ENCODE measurements at places on chromosomes 4 and X.

- DNase-seq, result no peak
Observed at GRCh38 chr4:126778348-126778747, 854.4 kb upstream of the INTU start.

- no peak for DNase-seq
Observed at GRCh38 chr4:183011213-183011907, 87.7 kb upstream of the WWC2 start.

DNA sequence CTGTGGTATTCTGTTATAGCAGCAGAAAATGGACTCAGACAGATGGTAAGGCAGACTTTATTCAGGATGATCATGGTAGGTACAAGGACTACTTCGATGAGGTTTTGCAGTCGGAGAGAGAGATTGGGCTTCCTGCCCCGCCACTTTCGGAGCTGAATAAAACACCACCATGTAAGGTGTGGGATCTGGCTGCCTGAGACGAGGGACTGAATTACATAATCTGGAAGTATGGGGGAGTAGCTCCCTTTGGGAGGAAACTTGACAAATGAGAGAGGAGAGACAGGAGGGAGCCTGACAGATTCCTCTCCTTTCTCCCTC, 255.5 kb upstream of the GATB start:
- DNase-seq, result no peak

- no peak for DNase-seq
Observed at GRCh38 chr4:189032606-189033338, 893.5 kb downstream of the TRIML1 start.

DNA sequence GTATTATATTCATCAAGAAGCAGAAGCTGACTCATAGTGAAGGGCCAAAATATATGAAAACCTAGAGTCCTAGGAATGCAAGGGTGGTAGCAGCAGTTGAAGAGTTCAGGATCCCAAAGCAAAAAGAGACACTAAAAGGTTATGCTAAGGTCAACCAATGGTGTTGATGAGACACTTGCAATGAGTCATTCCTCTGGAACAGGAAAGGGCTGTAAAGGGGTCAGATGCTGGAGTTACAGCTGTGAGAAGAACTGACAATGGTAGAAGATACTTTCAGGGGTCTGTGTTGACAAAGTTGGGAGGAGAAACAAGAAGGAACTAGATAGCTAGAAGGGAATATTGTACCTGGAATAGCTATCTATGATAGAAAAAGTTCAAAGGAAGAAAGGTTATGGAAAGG, 47.5 kb downstream of the ZGRF1 start:
- no peak for DNase-seq

- DNase-seq, result no peak
Observed at GRCh38 chr4:52611030-52611555, 48.0 kb downstream of the USP46 start.

GRCh38 chrX:44330227-44330626, 13.2 kb downstream of the EFHC2 start:
- DNase-seq, result no peak

DNA sequence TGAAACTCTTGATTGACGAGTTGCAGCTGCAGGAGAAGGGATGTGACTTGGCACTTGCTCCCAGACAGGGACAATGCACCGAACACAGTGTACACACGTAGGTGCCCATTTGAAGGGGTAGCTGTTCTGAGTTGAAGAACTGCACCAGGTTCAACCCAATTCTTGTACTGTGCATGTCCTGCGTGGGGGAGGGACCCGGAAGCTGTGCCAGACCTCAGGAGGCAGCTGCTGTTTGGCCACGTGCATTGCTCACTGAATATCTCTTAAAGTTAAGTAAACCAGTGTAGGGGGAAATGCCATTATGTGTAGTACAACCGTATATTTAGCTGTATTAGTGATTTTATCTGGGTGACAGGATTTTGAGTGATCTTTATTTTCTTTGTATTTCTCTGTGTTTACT, 12.0 kb upstream of the RBBP7 start:
- DNase-seq, result no peak

DNA sequence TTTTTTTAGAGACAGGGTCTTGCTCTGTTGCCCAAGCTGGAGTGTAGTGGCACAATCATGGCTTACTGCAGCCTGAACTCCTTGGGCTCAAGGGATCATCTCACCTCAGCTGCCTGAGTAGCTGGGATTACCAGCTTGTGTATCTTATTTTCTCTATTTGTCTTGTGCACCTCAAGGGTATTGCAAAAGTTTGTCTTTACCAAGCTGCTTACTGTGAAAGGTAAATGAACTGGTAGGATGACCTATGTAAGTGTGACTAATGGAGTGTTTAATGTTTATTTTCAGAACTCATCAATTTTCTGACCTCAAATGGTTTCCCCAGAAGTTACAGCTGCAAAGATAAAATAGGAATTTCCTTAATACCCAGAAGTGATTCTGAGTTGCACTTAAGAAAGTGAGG, 5.3 kb upstream of the FGA start:
- DNase-seq, result no peak

DNA sequence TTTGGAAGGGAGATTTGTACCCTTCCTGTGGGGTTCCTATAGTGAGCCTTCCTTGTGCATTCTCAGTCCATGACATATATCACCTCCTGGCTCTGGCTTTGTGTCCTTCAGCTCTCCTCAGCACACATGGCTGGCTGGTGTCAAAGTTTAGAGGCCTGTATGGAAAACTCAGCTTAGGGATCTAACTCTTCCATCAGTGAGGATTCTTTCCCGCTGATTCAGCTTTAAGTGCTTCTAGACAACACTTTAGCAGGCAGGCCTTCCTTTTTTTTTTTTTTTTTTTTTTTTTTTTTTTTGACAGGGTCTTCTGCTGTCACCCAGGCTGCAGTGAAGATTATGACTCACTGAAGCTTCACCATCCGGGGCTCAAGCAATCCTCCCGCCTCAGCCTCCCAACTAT, 84.2 kb downstream of the NPNT start:
- no peak for DNase-seq

DNA sequence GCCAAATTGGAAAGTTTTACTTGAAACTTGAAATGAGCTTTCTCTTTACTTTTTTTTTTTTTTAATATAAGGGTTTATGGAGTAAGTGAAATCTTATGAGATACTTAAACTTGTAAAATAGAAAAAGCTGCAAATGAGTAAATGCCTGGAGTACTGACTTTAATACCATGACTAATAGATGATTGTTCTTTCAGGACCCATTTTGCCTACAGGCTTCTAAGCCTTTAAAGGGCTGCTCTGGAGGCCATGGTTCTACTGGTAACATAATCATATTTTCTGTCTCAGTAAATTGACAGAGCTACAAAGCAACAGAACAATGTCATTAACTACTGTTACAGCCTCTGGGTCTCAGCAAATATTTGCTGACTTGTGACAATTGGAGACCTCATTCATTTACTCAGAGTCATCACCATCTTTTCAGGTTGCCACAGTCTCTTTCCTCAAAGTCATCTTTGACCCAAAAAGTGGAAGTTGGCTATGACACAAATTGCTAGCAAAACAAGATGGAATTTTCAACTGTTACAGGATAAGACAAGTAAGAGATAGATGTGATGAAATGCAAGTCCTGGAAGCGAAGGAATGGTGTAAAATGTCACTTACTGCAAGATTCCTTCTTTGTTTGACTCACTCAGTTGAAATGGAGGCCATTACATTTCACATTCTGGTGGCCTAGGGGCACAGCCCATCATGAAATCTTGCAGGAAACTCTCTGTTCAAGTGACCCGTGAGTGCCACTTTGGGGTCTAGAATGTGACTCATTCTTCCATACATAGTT, 132.7 kb downstream of the BTC start:
- no peak for DNase-seq

DNA sequence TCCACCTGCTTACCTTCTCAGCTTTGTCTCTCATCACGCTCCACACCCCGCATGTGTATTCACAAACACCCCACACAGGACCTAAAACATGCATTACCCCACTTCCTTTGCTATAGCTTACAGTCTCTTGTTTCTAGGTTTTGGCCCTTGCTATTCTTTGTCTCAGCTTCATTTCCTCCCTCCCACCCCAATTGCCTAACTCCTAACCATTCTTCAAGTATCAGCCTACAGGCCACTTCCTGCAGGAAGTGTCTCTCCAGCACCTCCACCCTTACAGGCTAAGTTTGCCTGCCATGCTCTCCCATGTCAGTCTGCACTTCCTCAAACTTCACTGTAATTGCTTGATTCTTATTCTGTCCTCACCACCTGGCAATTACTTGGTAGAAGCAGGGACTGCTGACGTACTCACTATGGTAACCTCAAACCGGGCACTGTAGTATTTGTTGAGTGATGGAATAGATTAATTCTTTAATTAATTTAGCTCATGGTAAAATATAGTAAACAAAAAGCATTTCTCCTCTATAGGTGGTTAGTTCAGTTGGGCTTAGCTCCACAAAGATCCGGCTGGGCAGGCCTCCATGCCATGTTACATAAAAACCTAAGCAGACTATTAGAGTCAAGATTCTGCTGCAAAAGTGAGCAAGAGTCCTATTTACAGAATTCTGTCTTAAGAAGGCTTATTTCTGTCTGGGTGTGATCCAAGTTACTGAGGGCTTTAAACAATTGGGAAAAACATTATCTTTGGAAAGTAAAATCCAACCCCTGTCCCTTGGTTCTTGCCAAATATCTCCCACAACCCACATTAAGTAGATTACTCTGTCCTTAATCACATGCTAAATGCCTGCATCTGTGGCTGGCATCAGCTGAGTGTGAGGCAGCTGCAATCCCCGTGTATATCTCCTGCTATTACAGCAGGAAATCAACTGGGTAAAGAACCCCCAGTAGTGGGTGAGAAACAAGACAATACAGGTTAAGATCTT, 124.7 kb upstream of the CPEB2 start:
- no peak for DNase-seq

- no peak for DNase-seq
Observed at GRCh38 chr4:108425988-108426387, 194.4 kb upstream of the RPL34 start.

DNA sequence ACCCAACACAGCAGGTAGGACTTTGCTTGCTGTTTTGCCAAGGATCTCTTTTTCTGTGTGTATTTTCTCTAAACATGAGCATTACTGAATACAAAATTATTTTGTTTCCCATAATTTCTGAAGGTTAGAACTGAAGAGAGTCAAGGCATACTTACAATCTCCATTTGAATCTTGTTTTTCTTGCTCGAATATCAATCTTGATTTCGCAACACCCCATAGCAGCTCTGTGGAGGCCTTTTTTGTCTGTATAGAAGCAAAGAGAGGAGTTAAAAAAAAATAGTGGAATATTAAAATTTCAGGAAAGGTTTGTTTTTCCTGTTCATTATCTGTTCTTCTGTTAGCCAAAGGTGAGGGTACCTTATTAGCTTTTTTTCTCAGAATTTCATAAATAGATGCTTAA, 92.9 kb downstream of the TNIP2 start:
- no peak for DNase-seq

DNA sequence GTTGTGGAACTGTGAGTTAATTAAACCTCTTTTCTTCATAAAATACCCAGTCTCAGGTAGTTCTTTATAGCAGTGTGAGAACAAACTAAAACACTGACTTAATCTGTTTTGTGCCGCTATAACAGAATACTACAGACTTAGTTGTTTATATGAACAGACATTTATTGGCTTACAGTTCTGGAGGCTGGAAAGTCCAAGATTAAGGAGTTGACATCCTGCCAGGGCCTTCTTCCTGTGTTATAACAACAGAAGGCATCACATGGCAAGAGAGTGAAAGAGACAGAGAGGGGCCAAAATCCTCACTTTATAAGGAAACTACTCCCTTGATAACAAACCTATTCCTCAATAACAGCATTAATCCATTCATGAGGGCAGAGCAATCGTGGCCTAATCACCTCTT, 42.5 kb upstream of the KCNIP4 start:
- DNase-seq, result no peak

DNA sequence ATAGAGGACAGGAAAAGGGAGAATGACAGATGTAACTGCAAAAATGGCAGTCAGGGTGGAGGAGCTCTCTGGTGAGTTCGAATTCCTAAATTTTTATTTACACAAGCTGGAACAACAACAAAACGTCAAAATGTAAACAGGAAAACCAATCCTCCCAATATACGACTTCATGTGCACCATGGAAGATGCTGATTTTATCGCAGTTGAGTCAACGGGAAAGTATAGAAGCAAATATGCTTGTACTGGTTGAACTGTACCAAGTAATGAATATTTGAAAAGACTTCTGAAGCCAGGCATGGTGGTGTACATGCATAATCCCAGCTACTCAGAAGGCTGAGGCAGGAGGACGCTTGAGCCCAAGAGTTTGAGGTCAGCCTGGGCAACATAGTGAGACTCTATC, 15.4 kb downstream of the STX18 start:
- no peak for DNase-seq

DNA sequence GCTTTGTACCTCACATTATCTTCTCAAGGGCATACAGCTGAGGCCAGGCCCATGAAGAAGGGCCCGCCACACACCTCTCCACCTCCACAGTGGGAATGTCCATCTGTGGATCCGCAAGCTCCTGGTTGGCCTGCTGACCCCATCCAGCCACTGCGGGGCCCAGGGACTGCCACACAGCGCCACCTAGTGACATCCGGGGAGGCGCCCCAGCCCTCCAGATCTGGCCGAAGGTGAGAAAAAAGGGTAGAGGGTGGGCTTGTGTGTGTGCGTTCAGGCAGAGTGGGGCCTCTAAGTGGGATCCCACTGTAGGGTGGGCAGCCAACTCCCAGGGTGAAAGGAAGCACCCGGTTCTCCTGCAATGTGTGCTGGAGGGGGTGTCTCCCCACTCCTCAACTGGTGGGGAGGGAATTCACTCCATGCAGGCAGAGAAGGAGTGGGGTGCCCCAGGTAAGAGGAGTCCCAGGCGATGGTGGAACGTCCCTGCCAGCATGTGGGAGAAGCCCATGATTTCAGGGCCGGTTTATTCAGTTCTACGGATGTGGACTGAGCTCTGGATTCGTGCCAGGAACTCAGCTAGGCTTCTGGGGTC, 117.3 kb downstream of the ENPP6 start:
- no peak for DNase-seq

DNA sequence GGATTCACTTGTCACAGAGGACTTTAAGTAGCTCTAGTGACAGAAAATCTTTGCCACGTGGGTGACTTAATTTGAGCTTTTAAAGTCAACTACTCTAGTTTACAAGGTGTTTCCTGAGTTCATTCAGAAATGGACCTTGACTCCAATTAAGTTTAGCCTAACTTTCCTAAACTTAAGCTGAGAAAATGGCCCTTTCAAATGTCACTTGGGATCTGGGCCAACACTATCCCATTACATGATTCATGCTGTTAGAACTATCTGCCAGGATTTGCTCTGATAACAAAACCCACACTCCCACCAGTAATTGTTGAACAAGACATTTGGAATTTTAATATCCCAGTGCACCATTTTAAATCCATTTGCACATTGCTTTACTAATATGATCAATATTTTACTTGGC, 40.8 kb downstream of the C4orf46 start:
- no peak for DNase-seq

DNA sequence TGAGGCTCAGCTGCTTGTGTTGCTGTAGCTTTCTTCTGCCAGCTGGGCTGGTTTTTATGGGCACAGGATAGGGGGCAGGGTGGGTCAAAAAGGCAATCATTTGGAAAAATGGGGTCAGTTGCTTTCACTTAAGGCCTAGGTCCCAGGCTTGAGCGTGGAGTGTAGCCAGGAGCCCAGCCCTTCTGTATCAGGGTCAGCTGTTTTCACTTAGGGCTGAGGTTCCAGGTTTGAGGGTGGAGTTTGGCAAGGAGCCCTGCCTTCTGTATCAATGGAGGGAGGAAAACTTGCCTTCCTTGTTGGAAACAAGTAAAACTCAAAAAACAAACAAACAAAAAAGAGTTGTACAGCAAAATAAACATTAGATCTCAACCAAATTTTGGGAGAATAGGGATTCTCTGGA, 37.0 kb upstream of the UGT8 start:
- DNase-seq, result no peak

- no peak for DNase-seq
Observed at GRCh38 chrX:14936561-14936960, 63.3 kb downstream of the MOSPD2 start.
